ENCODE measurements at places on chromosomes 7 and 10.

- no peak for DNase-seq
Observed at GRCh38 chr7:114109304-114109703, 190.5 kb upstream of the PPP1R3A start.

DNA sequence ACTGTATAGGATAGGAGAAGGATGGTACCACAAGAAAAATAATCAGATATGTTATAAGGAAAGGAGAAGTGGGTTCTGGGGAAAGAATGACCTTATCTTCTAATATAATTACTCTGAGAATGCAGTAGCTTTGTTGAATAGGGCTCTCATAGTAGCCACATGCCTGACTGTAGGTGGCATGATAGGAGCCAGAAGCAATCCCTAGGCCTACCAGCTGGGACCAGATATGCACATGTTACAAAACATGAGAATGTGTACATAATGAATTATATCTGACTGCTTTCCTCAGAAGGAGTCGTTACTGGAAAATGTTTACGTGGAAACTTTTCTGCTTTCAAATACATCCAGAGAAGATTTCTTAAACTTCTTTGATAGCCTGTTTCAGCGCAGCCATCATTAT is 53.2 kb upstream of the FAM3C start:
- DNase-seq, result peak; percentile 34

DNA sequence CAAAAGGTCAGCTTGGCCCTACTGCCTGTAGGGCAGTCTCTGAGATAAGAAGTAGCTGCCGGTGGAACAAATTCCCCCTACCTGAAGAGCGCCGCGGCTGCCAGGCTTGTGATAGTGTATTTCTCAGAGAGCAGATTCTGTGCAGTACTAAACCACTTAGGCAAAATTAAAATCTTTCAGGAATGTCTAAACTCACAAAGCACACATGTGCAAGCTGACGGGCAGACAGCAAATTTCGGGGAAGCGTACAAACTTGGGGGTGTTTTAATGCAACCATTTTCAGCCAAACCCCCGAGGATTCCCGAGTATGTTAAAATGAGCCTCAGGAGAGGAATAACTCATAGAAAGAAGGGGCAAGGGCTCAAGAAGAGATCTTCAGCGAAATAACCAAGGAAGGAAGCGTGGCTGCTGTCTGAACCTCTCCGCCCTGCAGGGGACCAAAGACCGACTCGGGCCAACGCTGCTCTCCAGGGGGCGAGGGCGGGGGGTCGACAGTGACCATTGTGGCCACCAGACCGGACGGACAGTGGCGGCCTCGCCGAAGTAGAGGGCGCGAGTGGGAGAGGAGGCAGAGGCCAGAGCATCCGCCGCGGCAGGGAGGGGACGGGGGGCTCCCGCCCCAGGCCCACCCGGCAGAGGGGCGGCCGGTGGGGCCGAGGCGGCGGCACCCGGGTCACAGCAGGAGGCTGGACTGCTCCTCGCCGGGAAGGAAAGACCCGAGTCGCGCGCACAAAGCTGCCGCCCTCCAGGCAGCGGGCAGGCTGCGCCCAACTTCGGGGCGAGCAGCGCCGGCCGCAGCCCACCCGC is 819 bp downstream of the HYCC1 start:
- DNase-seq, result peak; percentile 45

- no peak for DNase-seq
Observed at GRCh38 chr7:12398186-12398585, 5.5 kb downstream of the VWDE start.

DNA sequence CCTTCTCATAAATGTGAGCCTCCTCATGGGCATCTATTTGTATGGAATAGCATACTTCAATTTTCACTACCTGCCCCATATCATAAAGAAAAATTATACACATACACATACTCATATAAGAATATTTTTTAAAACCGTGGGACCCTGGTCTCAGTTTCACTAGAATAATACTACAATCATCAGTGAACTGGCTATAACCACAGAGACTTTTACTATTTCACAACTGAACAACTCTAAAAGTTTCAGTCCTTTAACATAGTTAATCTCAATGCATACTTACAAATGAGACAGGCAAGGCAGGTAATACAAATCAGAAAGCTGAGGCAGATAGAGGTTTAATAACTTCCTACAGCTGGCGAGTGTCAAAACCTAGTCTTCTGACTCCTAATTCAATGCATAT is 83.1 kb downstream of the LRRN3 start:
- DNase-seq, result no peak

GRCh38 chr7:2052657-2053048 is 180.1 kb downstream of the MAD1L1 start:
- no peak for DNase-seq

GRCh38 chr7:116545411-116545993 is 20.7 kb downstream of the CAV1 start:
- DNase-seq, result no peak

DNA sequence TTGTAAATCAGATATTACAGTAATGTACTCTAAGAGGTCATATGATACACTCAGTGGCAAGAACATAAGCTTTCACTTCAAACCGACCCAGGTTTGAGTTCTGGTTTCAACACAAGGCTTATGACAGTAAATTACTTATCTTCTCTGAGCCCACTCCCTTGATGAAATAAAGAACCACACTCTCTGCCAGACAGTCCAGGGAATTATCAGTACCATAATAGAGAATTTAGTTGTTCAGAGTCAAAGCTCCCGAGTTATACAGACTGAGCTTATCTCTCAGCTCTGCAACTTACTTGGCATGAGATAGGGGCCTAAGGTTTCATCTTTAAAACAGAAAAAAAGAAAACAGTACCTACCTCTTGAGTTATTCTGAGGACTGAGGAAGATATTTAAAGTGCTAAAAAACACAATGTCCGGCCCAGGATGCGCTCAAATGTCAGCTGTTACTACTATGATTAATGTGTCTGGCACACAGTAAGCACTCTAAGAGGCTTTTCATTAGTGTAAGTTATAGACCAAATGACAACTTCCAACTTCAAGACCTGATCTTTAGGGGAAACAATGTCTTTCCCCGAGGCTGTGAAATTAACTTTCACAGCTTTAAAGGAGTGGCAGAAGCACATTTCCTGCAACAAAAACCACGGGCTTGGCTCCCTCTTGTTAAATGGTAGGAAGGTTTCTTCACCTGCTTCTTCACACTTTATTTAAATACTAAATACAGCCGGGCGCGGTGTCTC is 38.1 kb downstream of the UBE2H start:
- no peak for DNase-seq

DNA sequence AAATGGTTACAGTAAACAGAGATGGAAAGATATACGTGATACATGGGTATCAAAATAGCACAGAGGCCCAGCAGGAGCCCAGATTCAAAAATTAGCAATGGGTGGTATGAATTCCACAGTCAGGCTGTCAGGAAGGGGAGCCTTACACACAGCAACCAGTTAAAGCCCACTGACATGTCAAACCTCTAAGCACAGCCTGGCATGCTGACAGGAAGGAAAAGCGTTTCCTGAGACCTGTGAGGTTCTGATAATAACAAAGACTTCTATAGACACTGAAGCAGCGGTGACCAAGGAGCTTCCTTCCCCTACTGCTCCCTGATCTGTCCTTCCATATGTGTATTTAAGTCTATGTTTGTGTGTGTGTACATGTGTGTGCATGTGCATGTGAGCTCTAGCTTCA is 89.9 kb downstream of the PHYHIPL start:
- no peak for DNase-seq

- DNase-seq, result no peak
Observed at GRCh38 chr10:74937266-74937856, 111.0 kb downstream of the KAT6B start.

DNA sequence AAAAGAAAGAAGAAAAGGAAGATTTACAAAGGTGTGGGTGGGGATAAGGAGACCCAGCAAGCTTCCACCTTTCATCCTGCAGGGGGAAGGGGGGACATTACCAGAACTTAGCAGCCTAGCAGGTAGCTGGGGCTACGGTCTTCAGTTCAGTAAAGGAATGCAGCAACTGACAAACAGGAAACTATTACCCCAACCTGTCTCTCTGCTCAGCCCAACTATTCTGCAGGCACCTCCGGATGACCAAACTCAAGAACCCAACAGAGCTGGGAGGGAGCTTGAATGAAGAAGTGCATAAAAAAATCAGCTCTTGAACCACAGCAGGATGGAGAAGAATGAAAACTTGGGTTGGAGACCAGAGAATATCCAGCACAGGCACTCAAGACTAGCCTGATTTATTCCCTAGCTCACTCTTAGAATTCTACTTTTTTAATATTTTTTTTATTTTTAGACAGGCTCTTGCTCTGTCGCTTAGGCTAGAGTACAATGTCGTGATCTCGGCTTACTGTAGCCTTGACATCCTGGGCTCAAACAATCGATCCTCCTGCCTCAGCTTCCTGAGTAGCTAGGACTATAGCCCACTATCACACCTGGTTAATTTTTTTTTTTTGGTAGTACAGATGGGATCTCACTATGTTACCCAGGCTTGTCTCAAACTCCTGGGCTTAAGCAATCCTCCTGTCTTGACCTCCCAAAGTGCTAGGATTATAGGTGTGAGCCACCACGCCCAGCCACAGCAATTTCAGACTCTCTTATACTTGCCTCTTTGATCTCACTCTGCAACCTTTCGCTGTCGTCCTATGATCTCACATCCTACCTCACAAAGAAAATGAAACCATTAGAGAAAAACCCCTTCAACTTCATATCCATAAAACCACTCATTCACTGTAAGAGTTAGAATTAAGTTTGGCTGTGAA is 18.5 kb upstream of the C10orf67 start:
- no peak for DNase-seq

DNA sequence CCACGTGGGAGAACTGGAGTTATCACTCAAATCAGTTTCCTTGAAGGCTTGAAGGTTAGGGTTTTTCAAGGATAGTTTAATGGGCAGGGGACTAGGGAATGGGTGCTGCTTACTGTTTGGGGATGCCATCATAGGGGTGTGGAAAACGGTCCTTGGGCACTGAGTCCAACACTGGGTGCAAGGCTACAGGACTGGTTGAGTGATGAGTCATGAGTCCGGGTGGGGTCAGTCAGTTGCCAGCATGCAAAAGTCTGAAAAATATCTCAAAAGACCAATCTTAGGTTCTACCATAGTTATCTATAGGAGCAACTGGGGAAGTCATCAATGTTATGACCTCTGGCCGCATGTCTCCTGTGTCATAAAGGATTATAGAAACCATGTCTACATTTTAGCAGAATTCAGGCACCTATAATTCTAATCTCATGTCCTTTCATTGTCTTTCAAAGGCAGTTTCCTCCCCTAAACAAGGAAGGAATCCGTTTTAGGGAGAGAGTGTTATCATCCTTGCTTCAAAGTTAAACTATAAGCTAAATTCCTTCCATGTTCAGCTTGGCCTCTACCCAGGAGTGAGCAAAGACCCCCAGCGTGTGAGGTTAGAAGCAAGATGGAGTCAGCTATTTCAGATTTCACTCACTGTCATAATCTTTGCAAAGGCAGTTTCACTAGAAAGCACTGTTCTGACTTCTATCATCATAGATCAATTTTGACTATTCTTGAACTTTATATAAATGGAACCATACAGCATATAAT is 94.5 kb downstream of the COL26A1 start:
- no peak for DNase-seq

DNA sequence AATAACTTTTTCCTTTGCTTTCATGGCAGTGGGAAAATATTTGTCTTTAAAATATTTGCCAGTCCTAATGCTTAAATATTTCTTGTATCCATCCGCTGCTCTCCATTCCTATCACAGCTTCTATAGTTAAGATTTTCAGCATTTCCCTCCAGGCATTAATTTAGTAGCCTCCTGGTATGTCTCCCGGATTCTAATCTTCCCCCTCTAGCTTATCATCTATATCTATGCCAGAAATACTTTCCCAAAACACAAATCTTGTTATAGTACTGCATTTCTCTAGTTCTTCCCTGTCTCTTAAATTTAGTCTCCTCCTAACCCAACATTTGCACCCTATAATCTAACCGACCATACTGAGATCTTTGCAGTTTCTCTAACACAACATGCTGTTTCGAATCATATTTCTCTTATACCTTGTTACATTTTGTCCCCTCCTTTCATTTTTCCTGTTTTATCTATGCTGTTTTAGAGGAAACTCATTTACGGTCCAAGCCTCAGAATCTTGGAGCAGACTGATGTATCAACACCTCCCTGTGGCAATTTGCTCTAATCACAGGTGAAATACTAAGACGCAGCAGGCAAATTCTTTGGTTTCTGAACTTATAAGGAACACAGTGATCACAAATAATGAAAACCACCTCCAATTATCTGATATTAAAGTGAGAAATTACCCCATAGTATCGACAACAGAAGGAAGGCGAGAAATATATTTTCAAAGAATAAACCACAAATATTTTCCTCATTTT is 10.3 kb downstream of the CNTNAP2 start:
- no peak for DNase-seq

GRCh38 chr10:71747551-71748523 is 25.5 kb downstream of the VSIR start:
- DNase-seq, result no peak

- no peak for DNase-seq
Observed at GRCh38 chr10:76086170-76086760, 654.8 kb downstream of the LRMDA start.

DNA sequence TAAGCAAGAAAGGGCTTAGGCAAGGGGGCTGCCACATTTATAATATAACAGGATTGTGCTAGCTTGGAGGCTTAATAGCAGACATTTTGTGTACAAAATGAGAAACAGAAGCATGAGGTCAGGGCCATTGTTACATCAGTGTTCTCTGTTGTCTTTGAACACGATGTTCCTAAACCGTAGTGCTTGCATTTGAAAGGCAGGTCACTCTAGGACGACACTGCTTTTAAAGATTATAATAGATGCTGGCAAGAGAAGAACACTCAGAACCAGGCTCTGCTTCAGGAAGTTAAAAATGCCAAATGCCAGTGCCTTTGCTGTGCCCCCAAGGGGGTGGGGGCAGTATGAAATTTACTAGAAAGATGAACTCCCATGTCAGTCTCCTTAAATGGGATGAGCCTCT is 91.1 kb downstream of the SORCS3 start:
- no peak for DNase-seq

All from hepatocyte (in vitro differentiated cells).